ENCODE measurements at places on chromosomes 13 and 19. TPM values are rescaled to one million over a fixed set of nuclear protein-coding genes. Genes with fewer than 3 reads are reported as not detected.
A peak's percentile ranks its signal among the peaks of the same experiment; 100 is the strongest.

DNA sequence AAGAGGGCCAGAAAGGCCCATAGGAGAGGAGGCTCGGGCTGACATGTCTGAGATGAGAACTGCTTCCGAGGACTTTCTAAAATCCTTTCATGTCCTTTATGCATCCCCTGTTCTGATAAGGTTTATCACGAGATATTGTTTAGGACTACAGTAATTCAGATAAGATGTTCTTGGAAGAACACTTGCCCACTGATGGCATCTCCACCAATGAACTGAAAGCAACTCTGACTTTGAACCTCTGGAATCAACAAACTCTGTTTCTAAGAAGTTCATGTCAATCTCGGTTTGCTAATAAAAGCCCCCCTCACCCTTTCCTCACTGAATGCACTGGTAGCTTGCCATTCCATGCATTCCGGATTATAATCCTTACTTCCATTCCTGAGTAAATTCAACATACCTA, 90.9 kb downstream of the FGF9 start:
- H3K27me3 ChIP-seq, result no peaks in the 10 kb centered on the region
- no peak overlapping the region for H3K27ac ChIP-seq
- no peaks in the 10 kb centered on the region for H3K36me3 ChIP-seq
- H3K4me1 ChIP-seq, result peaks cover 35% of the 10 kb centered on the region
- no peak overlapping the region for H3K4me3 ChIP-seq

- H3K27me3 ChIP-seq, result no peaks in the 10 kb centered on the region
- H3K27ac ChIP-seq, result no peak overlapping the region
- peaks cover 8% of the 10 kb centered on the region for H3K4me1 ChIP-seq
- no peaks in the 10 kb centered on the region for H3K36me3 ChIP-seq
- no peak for DNase-seq
These were observed 61.4 kb upstream of the SLITRK1 start for GRCh38 chr13:83943530-83944279.

TNFRSF19 gene
- total RNA-seq, result 66.4 TPM

DNA sequence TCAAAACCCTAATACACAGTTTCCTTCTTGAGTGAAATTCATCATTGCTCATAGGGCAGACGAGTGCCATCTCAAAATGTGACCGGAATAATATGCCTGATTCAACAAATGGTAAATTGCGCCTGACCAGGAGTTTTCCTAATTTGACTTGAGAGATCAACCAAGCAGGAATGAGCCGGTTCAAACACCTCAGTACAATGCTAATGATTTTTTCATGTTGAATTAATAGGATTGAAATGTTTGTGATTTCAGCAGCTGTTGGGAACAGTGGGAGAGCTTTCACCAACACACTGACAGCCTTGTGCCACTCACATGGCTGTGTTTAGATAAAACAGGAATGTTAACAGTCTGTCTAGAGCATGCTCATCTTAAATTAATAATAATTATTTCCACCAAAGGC, 484.8 kb downstream of the PCDH9 start:
- H3K4me3 ChIP-seq, result no peak overlapping the region
- no peaks in the 10 kb centered on the region for H3K36me3 ChIP-seq
- no peak overlapping the region for H3K27ac ChIP-seq
- no peaks in the 10 kb centered on the region for H3K4me1 ChIP-seq

GRCh38 chr13:53336441-53337160, 308.0 kb downstream of the OLFM4 start:
- no peaks in the 10 kb centered on the region for H3K36me3 ChIP-seq
- H3K4me3 ChIP-seq, result no peak overlapping the region
- H3K27me3 ChIP-seq, result no peaks in the 10 kb centered on the region

NCAN gene
- total RNA-seq, result not detected

LRRC25 gene
- total RNA-seq, result not detected

GRCh38 chr13:97353927-97354675, 79.9 kb upstream of the RAP2A start:
- no peak overlapping the region for H3K27ac ChIP-seq
- H3K27me3 ChIP-seq, result no peaks in the 10 kb centered on the region
- no peak overlapping the region for H3K4me3 ChIP-seq
- no peaks in the 10 kb centered on the region for H3K36me3 ChIP-seq

- DNase-seq, result peak; percentile 9
- no peak overlapping the region for H3K4me3 ChIP-seq
- no peaks in the 10 kb centered on the region for H3K4me1 ChIP-seq
- no peaks in the 10 kb centered on the region for H3K36me3 ChIP-seq
- H3K27me3 ChIP-seq, result no peaks in the 10 kb centered on the region
These were observed 151.6 kb downstream of the ZIC5 start for GRCh38 chr13:99819967-99820366.

GRCh38 chr13:50629497-50629896, 214.0 kb downstream of the DLEU7 start:
- no peaks in the 10 kb centered on the region for H3K27me3 ChIP-seq
- no peak overlapping the region for H3K4me3 ChIP-seq
- no peak overlapping the region for H3K27ac ChIP-seq
- no peaks in the 10 kb centered on the region for H3K36me3 ChIP-seq

GRCh38 chr13:97188207-97188606, 33.9 kb upstream of the MBNL2 start:
- no peaks in the 10 kb centered on the region for H3K36me3 ChIP-seq
- no peak for DNase-seq
- H3K4me1 ChIP-seq, result peaks cover 25% of the 10 kb centered on the region
- H3K27me3 ChIP-seq, result no peaks in the 10 kb centered on the region

- no peak overlapping the region for H3K27ac ChIP-seq
- DNase-seq, result no peak
- no peak overlapping the region for H3K4me3 ChIP-seq
- H3K27me3 ChIP-seq, result no peaks in the 10 kb centered on the region
- no peaks in the 10 kb centered on the region for H3K4me1 ChIP-seq
These were observed 43.1 kb upstream of the CNMD start for GRCh38 chr13:52782471-52783448.

DNA sequence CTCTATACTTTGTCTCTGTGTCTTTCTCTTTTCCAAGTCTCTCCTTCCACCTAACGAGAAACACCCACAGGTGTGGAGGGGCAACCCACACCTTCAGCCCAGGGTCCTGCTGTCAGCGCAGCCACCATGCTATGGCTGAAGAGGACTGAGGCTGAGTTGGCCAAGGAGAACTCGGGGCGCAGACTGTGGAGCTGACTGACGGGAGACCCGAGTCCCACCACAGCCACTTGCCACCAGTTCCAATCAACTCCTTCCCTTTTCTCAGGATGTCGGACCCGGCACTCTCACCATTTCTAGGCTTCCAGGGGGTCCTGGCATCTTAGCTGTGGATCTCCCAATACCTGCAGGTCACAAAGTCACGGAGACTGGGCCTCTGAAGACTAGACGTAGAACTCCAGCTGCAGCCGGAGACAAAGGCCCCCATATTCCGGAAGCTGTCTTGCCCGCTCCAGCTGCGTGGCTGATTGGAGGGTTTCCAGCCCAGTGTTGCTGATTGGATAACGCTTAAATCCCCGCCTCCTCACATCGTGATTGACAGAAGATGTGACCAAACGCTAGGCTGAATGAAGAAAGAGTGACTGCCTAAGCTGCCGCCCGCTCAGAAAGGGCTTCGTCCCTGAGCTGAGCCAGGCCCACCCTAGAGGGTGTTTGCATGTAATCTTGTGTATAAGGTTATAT, 63.6 kb downstream of the ZNF429 start:
- no peak overlapping the region for H3K4me3 ChIP-seq
- no peak overlapping the region for H3K27ac ChIP-seq
- no peak for DNase-seq
- no peaks in the 10 kb centered on the region for H3K4me1 ChIP-seq

DNA sequence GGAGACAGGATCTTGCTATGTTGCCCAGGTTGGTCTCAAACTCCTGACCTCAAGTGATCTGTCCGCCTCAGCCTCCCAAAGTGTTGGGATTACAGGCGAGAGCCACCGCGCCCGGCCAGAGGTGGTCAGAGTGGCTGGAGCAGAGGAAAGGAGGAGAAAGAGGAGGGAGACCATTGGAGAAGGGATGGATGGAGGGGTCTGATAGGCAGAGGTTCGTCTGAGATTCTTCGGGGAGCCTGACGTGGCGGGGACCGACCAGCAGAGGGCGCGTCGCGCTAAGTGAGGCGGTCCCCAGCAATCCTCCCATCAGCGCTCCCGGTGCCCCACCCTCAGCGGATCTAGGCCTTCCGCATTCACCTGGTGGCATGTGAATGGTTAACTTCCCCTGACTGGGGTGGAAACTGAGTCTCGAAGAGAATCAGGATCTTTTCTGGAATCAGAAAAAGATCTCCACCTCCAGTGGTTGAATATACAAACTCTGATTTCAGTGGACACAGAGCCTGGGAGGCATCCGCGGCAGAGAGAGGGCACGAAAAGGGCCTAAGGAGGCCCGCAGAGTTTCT, 8.8 kb downstream of the GTPBP3 start:
- H3K4me1 ChIP-seq, result no peaks in the 10 kb centered on the region
- H3K27me3 ChIP-seq, result no peaks in the 10 kb centered on the region

GRCh38 chr13:91347996-91348905, 764 bp downstream of the MIR17HG start:
- peaks cover 23% of the 10 kb centered on the region for H3K4me1 ChIP-seq
- peak overlapping the region; percentile 79 for H3K4me3 ChIP-seq
